ENCODE measurements at places on chromosomes 16 and 17.

- no peak for DNase-seq
Observed at GRCh38 chr16:17658881-17659280, 188.1 kb upstream of the XYLT1 start.

GRCh38 chr16:66673691-66674090 lies 22.9 kb downstream of the CMTM4 start:
- no peak for DNase-seq

- no peak for DNase-seq
Observed at GRCh38 chr16:72457243-72457940, 285.4 kb upstream of the PMFBP1 start.

DNA sequence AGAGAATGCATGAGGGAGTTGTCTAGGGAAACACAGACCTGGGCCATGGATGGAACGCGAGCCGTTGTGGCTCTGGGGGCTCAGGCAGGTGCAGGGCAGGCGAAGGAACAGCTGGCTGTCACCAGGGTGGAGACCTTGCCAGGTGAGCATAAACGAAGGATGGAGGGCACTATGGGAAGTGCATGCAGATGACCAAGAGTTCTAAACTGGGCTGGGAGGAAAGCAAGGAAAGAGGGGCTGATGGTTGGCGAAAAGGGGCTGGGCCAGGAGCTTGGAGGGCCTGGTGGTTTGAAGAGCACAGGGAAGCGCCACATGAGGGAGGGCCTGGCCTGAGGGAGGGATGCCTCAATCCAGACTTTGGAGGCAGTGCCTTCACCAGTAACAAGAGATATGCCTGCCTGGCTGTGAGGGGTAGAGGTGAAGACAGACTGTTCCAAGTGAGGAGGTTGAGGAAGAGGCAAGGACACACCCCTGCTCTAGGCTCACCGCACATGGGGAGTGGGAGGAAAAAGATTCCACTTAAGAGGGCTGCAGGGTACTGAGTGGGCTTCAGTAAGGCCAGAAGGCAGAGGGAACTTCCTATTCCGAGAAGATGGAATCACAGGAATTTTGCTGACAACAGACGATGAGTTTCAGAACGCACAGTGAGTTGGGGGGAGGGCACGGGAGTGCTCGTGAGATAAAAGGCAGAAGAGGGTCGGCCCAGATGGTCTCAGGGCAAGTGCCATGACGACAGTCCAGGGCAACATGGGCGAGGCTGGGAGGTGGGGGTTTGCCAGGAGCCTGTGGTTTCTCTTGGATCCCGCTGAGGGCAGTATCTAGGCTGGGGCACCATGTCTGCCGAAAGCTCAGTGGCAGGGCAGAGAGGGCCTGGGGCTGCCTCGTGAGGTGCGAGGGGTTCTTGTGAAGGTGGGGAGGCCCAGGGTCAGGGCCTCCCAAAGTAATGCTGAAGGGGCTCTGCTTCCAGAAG lies 20.6 kb downstream of the B9D1 start:
- peak; percentile 70 for DNase-seq

DNA sequence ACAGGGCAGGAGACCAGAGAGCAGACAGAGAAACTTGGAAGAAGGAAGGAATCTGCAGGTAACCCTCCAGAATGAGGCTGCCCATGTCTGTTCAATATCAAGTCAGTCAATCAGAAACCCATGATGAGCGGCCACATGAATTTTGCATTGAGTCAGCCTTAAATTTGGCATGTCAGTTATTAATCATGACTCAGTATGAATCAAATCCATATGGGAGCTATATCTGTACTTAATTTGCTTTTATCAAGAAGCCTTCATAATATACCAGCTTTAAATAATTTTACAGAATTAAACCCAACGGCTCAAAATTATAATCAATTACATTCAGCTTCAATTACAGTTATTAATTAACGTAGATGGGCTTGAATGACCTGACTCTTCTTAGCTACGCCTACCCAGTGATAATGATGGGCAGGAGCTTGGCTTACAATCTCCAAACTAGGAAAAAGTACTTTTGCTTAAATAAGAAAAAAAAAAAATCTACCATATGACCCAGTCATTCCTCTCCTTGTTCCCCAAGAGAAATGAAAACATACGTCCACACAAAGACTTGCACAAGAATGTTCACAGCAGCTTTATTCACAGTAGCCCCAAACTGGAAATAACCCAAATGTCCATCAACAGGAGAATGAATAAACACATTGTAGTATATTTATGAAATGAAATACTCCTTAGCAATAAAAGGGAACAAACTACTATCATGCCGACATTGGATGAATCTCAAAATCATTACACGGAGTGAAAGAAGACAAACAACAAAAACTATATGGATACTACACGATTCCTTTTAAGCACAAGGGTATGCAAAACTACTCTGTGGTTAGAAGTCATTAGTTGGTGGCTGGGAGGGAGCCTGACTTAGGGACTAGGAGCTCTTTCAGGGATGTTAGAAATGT lies 48.6 kb downstream of the SLC39A11 start:
- peak; percentile 73 for DNase-seq

DNA sequence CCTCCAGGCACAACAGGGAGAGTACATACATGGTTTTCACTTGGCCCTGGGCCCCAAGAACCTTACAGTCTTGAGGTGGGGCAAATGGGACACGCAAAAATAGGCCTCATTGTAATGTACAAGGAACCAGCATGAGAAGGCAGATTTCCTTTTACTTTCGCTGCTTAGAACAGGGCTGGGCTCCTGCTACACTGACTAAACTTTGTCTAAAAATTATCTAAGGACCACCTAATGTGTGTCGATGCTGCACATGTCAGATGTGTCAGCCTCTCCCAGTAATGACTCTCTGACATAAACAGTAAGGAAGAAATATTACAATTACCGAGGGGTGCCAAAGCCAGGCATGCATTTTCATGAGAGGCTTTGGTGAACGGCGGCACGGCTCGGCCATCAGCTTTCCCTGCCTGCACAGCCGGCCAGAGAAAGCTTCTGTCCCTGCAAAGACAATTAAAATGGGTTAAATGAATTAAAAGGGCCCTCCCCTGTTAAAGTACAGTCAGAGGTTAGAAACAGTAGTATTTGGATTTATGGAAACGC lies 224.2 kb upstream of the IRX3 start:
- DNase-seq: no peak

Measured in fibroblast of villous mesenchyme (primary cell).